ENCODE measurements at places on chromosomes 11 and 22.

DNA sequence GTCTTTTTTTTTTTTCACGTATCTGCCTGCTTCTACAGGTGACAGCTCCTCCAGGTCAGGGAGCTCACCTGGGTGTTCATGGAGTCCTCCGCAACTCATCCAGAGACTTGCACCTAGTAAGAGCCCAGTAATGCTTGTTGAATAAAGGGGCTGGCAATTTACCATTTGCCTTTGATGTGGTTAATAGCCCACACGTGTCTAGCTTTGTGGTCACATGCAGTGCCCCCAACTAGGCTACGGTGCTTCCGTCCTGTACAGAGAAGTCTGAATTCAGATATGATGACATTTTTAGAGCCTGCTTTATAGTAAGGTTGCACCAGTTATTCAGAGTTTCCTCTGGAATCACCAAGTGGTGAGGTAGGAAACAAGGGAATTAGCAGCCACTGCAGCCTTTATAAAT is 199.4 kb upstream of the MTMR2 start:
- no peak for DNase-seq

DNA sequence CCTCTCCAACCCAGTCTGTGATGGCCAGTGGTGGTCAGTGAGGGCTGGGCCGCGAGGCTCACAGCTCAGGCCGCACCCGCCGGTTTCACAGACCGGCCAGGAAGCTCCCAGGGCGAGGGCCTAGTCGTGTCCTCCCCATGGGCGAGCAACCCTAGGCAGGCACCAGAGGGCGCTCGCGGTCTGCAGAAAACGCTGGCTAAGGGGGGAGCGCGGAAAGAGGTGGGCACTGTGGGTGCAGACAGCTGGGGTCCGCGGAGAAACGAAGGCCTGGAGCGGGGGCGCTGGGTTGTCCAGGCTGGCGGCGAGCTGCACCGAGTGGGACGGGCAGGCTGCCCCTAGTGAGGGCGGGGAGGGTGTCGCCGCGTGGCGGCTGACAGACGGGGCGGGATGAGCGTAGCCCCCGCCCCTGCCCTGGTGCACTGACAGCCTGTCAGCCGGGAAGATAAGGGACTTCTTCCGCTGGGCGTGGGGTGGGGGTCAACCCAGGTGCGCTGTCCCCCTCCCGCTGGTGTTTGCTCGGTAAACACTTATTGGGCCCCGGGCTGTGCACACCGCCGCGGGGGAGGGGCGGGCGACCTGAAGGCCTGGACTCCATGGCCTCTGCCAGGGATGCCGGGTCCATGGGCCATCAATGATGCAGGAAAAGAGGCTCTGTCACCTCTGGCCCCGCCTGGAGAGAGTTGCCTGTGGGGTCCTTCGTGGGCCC is 7.5 kb downstream of the GP1BB start:
- DNase-seq, result no peak

- no peak for DNase-seq
Observed at GRCh38 chr22:37126383-37126782, 16.9 kb upstream of the TMPRSS6 start.

- DNase-seq, result no peak
Observed at GRCh38 chr11:57244911-57245310, 7.9 kb upstream of the APLNR start.

DNA sequence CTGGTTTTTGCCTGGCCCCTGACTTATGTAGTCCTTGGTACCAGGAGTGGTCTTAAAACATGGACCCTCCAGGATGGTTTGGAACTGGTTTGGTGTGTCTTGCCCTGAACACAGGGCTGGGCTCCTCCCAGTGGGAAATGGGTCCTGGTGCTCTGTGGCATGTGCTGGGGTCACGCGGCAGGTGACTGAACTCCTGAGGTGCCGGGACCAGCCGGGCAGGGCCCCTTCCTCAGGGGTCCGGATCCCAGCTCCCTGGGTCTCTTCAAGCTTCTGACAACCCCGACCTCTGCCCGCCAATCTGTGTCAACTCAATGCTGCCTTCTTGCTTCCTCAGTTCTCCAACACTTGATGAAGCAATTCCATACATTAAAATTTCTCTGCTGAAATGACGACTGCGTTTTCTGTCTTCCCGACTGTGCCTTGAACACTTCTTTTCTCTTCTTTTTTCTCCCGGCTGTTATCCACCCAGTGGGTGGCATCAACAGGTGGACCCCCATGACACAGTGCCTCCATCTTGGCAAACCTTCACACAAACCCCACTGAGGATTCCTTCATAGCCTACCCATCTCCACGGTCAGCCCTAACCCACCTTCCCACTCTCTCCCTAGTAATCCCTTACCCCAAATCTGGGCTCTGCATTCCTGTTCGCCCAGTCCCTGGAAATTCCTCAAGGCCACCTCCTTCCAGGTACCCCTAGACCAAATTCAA is 4.4 kb downstream of the IFT27 start:
- no peak for DNase-seq

All from GM12864 (cell line).